Stimulated activated CD8-positive, alpha-beta memory T cell treated with anti-CD3 and anti-CD28 coated beads, Interleukin-7, amount 100 ng/mL, for 24 hours (primary cell): ENCODE measurements at places on chromosomes 6 and 20.

GRCh38 chr20:50909413-50909812 is 21.8 kb downstream of the ADNP start:
- DNase-seq: no peak

DNA sequence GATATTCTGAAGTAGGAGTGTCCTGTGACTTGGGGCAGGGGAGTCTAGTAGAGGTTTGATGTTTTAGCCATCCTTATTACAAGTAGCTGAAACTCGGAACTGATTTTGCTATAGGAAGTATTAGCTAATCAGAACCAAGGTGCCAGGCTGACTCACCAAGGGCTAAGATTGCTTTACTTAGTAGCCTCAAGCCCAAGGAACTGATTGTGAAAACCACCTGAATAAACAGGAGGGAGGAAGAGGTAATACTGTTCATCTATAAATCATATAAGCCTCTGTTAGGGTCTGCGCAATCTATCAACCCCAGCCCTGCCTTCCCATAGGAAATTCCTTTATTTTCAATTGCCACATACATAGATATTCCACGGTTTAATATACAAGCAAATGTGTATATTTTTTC is 54.4 kb downstream of the GNAS start:
- DNase-seq: no peak

- no peak for DNase-seq
Observed at GRCh38 chr6:79894939-79895338, 52.4 kb downstream of the ELOVL4 start.

DNA sequence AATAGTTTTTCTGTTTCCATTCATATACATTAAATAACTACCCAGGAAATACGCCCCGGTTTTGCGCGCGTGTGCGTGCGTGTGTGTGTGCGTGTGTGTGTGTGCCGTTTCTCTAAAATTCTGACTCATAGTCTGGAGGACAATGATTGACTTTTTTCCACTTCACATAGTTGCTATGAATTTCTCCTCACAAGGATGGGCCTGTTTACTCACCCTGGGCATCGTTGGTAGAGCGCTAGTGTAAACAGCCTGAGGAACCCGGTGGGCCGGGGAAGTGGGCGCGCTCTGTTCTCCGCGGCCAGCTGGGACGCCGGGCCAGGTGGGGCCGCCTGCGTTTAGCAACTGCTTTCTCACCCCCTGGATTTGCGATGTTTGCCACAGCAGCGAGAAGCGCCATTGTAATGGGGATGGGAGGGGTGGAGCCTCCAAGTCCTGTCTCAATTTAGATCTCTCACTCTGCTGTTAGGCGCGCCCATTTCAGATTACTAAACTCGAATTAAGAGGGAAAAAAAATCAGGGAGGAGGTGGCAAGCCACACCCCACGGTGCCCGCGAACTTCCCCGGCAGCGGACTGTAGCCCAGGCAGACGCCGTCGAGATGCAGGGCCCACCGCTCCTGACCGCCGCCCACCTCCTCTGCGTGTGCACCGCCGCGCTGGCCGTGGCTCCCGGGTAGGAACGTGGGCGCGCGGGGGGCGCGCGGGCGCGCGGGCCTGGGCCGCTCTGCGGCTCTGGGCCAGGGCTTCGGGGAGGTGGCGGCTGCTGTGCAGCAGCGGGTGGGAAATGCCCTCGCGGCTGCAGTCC is at the start of gene CD109:
CD109 (plus strand) TSS at position 585 of the 803 bp plus-strand sequence; CDS start at position 598, 13 bp downstream.
- peak; percentile 27 for DNase-seq

GRCh38 chr20:21767739-21768223 is 62.3 kb downstream of the PAX1 start:
- no peak for DNase-seq

DNA sequence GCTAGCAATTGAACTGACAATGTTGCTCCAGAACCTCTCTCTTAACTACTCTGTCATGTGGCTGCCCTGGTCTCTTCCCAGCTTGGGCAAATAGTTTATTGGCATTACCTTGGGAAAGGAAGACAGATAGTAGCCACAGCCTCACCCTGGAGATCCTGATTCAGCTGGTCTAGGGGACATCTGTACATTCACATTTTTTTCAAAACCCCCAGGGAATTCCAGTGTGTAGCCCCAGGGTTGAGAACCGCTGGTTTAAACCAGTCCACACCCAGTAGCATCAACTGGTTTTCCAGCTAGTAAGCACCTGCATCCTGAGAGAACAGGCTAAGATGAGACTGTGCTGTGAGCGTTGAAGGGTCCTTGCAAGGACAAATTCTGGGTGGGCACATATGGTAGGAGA is 9.6 kb downstream of the SCUBE3 start:
- DNase-seq: no peak

- DNase-seq: no peak
Observed at GRCh38 chr6:142856624-142857232, 88.2 kb downstream of the HIVEP2 start.

GRCh38 chr6:108689272-108690161 is 128.8 kb downstream of the FOXO3 start:
- no peak for DNase-seq

DNA sequence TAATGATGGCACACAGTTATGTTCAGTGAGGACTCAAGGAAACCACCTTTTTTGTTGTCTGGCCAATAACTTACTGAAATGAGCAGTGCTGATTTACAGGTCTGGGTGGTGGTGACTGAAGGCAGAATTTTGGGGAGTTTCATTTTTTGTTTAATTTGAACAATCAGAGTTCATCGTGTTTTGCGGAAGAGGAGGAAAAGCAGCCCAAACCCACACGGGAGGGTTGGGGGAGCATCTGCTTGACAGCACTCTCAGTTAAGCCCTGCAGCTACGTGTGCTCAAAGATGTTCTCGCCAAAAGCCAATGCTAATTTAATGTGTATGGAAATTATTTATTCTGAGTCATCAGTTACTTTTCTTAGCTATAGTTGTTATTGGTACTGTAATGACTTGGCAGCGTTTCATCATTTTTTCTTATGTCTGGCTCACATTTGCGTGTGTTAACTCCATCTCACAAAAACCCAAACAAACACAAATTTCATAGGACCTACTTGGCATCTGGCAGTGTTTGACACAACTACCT is 89.2 kb downstream of the UST start:
- DNase-seq: no peak

GRCh38 chr20:39152742-39153141 is 190.6 kb downstream of the DHX35 start:
- DNase-seq: no peak

GRCh38 chr6:91782802-91783201 is 1195.9 kb upstream of the MAP3K7 start:
- DNase-seq: no peak

GRCh38 chr6:15500078-15500740 is 162.6 kb downstream of the DTNBP1 start:
- no peak for DNase-seq

- DNase-seq: no peak
Observed at GRCh38 chr6:130138909-130139242, 83.9 kb downstream of the SAMD3 start.

GRCh38 chr6:76397966-76398365 is 325.5 kb upstream of the IMPG1 start:
- DNase-seq: no peak

- DNase-seq: no peak
Observed at GRCh38 chr6:114083251-114083650, 112.3 kb upstream of the HDAC2 start.

DNA sequence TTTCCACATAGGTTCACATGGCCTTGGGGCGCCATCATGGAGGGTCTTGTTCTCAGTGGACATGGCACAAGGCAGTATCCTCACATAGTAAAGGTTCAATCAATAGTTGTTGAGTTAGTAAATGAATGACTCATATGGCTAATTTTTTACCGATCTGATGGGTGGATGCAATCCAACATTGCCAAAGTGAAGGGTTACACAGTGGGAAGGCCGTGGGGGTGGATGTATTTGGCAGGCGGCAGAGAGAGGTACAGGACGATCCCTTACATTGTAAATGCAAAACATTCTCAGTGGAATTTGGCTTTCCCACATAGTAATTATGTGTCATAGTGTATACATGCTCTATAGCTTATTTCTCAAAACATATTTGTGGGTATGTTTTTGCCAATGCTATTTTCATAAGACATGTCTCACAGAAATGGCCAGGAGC is 21.0 kb upstream of the PDE7B start:
- DNase-seq: no peak

DNA sequence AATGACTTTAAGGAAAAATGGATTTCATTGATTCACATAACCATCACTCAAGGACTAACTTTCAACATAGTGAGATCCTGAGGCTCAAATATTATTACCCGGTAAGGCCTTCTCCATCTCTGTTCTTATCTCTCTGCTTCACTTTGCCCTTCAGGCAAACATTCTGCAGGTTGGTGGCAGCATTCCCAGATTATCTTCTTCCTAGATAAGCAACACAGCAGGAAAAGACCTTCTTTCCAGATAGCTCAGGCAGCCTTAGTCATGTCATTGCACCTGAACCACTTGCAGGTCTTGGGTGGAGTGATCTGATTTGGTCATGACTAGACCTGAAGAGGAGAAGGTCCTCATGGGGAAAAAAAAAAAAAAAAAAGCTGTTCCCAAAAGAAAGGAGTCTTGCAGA is 5.3 kb upstream of the HIVEP2 start:
- no peak for DNase-seq

DNA sequence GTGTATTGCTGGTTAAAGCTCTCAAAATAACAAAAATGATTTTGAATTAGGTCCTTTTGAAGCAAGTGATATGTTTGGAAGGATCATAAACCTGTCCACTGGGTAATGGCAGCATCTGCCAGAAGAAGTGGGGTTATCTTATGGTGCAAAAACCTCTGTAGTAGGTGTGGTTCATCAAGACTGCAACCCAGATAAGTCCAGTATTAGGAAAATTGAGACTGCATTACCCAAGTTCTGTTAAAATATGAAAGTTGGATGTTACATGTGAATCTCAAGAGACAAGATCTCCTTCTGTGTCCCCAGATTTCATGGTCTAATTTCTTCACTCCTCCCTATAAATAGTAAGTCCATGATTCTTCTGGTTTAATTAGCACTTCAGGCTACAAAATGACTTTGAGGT is 59.4 kb downstream of the RPRD1B start:
- no peak for DNase-seq

GRCh38 chr6:163529605-163530004 is 115.1 kb downstream of the QKI start:
- DNase-seq: no peak

DNA sequence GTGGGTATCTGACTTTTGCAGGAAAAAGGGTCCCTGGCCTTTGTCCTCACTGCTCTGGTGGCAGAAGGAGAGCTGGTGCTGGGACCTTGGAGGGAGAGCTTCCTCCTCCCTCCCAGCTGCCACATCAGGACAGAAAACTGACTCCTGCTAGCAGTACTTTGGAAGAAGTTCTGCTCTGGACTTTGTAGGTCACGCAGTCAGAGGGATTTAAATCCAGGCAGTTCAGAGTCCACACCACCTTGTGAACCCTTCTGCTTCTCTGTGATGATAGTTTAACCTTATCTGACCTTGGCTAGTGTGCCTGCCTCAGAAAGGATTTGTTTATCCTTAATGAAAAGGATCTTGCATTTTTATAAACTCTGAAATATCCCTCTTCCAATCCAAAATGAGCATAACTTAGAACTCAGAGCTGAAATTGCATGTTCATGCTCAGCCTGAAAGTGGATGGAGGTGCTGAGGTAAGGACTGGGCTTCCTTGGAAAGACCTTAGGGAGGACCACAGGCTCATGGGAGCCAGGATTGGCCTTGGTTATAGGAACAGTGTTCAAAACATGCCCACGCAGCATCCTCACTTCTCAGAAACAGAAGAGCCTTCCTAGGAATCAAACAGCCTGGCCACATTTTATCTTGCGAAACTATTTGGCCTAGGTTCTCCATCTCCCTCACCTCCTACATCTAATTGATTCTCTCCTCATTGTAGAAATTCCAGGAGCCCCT is 123.9 kb upstream of the SASH1 start:
- DNase-seq: no peak

GRCh38 chr6:141809901-141810300 is 322.8 kb upstream of the GJE1 start:
- DNase-seq: no peak

GRCh38 chr6:156953479-156954146 is 176.4 kb downstream of the ARID1B start:
- DNase-seq: no peak

DNA sequence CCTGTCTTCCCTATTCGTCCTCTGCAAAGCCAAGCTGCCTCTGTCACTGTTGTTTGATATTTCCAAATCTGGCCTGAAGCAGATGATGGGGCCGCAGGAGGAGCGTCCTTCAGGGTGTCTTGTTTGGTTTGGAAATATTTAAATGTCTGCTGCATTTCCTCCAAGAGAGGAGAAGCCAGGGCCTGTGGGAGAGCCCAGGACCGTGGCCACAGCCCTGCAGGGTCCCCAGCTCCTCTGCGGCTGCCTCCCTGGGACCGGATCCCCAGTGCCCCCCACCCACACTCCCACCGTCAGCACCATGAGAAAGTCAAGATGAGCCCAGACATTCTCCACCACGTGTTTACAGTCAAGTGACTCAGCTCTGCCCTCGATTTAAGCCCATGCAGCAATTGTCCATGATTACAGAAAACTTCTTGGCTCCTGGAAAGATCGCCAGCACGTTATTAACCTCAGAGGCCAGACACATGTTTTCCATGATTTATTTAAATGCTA is 18.2 kb downstream of the FOXF2 start:
- no peak for DNase-seq

GRCh38 chr20:54350415-54350814 is 125.0 kb upstream of the DOK5 start:
- DNase-seq: no peak

DNA sequence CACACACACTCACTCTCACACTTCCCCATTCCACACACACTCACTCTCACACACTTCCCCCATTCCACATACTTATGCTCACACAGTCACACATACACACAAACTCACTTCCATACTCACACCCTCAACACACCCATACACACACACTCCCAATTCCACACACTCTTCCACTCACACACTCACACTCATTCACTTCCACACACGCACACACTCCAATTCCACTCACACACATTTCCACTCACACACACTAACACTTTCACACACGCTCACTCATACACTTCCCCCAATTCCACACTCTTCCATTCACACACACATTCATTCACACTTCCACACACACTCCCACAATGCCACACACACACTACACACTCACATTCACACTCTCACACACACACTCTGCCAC is 8.0 kb upstream of the OSBPL2 start:
- no peak for DNase-seq

DNA sequence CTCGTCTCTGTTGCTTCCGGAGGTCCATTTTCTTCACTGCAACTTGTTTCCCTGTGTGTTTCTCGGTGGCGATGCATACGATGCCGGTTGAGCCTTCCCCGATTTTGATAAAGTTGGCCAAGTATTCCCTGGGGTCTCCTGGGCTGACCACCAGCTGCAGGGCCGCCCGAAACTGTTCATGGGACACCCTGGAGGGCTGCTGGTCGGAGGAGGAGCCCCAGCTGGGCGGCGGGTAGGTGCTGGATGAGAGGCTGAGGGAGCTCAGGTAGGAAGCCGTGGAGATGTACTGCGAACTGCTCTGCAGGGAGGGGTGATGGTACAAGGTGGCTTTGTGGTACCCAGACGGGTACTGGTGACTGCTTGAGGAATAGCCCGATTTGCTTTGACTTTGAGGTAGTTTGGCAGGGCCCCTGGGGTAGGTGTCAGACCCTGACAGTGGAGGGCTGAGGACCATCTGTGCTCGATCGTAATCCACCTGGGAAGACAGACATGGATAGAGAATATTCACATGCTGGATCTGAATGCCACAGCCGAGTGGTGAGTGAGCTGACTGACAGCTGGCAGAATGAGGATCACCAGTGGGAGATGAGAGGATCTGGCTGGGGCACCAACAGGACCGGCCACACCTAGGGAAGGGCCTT is 51.6 kb downstream of the LAMP5 start:
- no peak for DNase-seq
